T-cell (primary cell): ENCODE measurements at places on chromosomes 12 and 14.

GRCh38 chr12:124536641-124537040 is 30.8 kb downstream of the NCOR2 start:
- DNase-seq = no peak

- DNase-seq = no peak
Measured at GRCh38 chr12:48994224-48995085, 4.7 kb downstream of the DDN start.

DNA sequence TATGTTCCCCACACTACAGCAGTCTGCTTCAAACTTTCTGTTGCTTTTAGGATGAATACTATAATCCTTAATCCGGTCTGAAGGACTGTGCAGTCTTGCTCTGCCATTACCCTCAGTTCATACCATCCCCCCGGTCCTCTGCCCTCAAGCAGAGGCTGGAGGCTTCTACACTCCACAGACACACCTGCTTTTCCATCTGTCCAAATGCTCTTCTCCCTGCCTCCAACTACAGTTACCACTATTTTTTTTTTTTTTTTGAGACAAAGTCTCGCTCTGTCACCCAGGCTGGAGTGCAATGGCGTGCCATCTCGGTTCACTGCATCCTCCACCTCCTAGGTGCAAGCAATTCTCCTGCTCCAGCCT is 19.3 kb upstream of the KCNH3 start:
- no peak for DNase-seq

DNA sequence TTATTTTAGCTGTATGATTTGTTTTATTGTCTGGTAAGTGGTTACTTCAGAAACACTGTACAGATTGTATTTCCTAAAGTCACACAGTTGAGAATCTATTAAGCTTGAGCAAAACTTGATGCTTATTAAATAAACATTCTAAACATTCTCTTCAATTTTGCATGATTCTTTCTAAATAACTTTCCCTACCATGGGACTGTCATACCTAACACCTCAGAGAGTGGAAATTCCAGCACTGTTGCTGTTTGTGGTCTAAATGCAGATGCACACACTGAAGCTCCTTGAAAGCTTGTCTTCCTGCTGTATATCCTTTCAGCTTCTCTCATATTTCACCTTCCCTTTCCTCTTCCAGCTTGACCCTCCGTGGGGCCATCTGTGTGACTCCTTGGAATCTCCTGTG is 392.0 kb downstream of the LRIG3 start:
- DNase-seq = no peak

GRCh38 chr14:75752907-75753594 is 92.0 kb downstream of the TTLL5 start:
- DNase-seq = no peak

DNA sequence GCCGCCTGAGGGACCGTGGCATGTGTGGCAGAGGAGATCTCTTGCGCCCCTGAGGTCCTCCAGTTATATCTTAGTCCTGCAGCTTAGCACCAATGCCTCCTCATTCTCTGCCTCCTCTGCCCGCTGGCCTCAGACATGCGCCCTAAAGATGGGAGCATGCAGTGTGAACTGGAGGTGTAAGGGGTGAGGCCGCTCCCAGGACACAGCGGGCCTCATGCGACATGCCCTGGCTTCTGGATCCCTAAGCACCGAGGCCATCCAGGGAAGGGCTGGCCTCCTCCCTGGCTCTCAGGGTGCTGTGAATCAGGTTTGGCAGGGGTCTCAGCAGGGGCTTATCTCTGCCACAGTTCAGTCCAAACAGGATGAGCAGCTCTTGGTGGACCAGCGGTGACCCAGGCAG is 86.9 kb downstream of the CACNA1C start:
- DNase-seq = no peak

- DNase-seq = no peak
Measured at GRCh38 chr12:53966385-53967133, 6.4 kb upstream of the HOXC11 start.

DNA sequence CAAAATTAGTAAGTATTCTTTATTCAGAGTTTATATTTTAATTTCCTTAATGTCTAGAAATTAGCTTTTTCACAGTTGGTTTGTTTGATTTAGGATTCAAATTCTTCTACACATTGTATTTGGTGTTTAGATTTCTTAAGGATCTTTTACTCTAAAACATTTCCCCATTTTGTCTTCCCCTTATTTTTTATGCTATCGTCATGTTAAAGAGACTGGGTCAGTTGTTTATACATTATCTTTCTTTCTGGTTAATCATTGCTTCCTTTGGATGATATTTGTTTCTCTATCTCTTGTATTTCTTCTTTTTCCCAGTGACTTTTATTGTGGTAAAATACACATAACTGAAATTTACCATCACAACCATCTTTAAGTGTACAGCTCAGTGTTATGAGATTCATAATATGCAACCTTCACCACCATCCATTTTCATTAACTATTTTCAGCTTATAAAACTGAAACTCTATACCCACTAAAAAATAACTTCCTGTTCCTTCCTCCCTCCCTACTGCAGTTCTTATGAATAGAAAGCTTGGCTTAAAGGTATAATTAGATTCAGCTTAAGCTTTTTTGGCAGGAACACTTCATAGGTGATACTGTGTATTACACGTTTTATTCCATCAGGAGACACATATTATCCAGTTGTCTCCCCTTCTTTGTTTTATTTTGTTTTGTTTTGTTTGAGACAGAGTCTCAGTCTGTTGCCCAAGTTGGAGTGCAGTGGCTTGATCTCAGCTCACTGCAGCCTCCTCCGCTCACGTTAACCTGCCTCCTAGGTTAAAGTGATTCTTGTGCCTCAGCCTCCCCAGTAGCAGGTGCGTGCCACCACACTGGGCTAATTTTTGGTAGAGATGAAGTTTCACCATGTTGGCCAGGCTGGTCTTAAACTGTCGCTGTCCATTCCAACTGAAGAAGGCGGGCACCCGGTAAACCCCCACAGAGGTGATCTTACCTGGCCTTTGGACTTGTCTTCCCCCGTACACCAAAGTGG is 45.0 kb downstream of the NOPCHAP1 start:
- DNase-seq = no peak

GRCh38 chr12:80264891-80265290 is 165.6 kb downstream of the OTOGL start:
- DNase-seq = no peak

DNA sequence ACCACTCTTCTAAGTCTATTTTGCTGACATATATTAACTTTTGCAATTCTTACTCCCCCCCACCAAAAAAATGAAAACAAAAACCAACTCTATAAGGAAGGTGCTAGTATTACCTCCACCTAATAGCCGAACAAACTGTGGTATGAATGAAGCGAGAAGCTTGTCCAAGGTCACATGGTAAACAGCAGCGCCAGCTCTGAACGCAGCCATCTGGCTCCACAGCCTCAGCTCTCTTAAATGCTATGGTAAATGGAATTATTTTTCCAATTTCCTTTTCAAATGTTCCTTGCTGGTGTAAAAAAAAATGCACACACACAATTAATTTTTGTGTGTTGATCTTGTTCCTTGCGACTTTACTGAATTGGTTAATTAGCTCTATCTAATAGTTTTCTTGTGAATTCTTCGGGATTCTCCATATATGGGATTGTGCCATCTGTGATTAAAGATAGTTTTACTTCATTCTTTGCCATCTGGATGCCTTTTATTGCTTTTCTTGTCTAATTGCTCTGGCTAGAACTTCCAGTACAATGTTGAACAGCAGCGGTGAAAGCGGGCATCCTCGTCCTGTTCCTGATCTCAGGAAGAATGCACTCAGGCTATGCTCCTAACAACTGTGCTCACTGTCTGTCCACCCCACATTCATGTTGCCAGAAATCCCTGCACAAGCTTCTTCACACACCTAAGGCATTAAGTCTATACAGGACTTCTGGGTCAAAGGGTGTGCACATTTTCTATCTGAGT is 10.7 kb upstream of the C12orf76 start:
- DNase-seq = no peak
